ENCODE measurements at places on chromosomes 7 and 10.

DNA sequence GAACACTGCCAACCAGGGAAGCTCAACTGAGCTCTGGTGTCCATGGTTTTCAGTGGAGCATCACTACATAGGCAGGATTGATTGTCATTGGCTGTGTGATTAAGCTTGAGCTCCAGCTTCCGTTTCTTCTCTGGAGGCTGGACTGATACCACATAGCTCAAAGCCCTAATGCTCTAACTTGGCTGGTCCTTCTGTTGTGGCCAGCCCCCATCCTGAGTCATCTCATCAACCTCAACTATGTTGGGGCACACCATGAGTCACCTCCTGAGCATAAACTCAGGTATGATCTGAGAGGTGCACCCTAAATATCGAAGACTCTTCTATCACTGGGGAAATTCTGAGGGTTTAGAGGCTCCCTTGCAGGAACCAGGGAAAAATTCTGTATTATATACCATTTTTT lies 114.5 kb upstream of the INHBA start:
- DNase-seq = no peak

GRCh38 chr7:134685250-134685649 lies 38.6 kb downstream of the BPGM start:
- DNase-seq = peak; percentile 84

- no peak for DNase-seq
Measured at GRCh38 chr7:122397381-122397780, 92.8 kb upstream of the FEZF1 start.

- DNase-seq = no peak
Measured at GRCh38 chr7:35430547-35431153, 176.8 kb upstream of the TBX20 start.

GRCh38 chr7:134874407-134874806 lies 95.0 kb downstream of the CALD1 start:
- no peak for DNase-seq

DNA sequence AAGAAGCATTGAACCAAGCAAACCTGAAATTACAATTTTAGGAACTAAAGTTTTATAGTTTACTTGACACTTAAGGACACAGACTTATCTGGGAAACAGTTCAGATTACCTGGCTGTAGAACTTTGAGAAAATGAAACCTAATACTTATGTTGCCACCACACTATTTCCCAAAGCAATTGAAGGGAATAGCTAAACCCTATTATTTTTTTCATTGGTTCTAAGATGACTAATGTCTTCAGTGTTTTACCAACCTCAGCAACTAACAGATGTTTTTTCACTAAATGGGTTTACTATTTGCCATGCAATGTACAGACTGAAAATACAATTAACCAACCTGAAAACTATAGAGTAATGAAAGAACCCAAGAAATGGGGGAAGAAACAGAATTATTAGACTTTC lies 689.6 kb downstream of the SORCS1 start:
- no peak for DNase-seq

DNA sequence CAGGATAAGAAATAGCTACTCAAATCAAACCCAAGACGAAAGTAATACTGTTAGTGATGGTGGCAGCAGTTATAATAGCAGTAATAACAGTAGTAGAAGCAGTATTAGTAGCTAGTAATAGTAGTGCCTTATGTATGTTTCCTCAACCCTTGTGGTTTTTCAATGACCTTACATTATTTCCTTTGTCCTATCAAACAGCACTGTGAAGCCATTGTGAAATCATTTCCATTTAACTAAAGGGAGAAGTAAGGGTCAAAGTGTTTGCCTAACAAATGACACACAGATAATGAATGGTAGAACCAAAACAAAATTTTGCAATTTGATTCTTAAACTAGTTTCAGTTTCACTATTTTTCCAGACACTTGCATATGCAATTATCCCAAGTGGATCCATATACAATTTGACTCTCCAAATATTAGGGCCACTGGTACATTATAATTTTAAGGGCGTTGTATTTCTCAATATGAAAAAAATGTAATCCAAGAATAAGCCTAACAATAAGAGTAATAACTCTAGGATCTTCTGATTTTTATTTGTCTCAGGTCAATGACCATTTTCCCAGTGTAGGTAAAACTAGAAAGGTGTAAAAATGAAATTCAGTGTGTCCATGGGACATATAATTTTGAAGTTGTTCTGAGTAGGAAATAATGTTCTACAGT lies 33.7 kb upstream of the TMEM26 start:
- peak; percentile 64 for DNase-seq

GRCh38 chr10:62121187-62121530 lies 147.5 kb downstream of the RTKN2 start:
- DNase-seq = no peak

GRCh38 chr7:111633878-111634277 lies 71.6 kb upstream of the IMMP2L start:
- DNase-seq = no peak

DNA sequence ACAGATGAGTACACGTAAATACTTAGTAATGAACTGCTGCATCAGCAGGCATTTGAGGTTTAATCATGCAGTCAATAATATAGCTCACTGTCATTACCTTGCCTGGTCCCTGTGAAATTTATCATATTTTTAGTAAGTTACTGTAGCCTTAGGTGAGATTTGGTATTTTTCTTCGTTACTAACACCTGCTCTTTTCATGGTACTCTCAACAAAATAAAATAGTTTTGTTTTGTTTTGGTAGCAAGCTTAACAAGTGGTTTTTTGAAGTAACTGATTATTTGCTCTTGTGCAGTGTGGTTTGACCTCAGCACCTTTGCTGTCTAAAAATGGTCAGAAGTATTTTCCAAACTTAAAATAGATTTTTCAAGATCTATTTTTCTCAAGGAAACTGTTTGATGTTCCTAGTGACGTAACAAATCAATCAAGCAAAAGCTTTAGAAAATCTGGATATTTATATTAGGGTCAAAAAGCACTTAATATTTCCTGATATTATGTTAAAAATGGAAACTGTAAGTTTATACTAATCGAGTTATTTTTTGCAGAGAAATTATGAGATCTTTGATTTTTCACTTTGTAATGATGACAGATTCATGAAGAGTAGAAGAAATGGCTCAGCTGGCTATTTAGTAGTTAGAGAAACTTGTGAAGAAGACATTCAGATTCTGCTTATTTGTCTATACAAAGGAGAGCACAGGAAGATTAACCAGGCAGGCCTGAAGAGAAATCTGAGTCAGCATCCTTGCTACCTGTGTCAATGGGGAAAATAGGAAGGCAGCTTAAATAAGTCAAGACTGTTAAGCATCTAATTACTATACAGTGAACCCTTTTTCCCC lies 21.0 kb upstream of the RPA3 start:
- no peak for DNase-seq

- peak; percentile 61 for DNase-seq
Measured at GRCh38 chr7:155310425-155311114, 12.9 kb downstream of the INSIG1 start.

- no peak for DNase-seq
Measured at GRCh38 chr7:11754123-11754522, 77.9 kb downstream of the THSD7A start.

DNA sequence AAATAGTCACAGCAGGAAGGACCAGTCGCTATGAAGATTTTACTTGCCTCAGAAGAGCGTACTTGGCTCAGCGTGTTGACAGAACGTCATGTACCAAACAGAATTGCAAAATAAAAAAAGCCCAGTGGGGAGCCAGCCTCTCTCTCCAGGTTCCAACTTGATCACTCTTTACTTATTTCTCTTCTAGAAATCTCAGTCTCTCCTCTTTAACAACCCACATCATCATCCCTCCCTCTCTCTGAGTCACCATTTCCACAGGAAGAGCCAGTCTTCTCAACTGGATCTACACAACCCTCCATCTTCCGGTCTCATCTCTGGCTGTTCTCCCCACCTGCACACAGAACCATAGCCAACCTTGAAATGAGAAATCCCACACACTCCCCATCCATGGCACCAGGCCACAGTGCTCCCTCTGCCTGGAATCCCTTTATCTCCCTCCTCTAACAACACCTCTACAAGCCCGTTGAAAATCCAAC lies 718.3 kb downstream of the GRID1 start:
- DNase-seq = no peak

DNA sequence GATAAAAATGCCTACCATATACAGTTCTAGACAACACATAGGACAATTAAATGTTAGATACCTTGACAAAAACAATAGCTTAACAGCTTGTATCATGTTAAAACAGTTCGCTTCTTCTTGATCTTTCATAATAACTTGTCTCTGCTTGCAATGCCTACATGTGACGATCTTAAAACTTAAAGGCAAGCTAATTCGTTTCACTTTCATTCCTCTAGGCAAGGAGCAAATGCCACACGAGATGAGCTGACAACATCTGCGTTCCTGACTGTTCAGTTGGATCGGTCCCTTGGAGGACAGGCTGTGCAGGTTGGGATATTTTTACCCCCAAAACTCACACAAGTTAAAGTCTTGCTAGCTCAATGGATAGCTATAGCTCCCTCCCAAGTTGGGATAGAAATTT lies 51.6 kb upstream of the ARL4A start:
- peak; percentile 53 for DNase-seq

DNA sequence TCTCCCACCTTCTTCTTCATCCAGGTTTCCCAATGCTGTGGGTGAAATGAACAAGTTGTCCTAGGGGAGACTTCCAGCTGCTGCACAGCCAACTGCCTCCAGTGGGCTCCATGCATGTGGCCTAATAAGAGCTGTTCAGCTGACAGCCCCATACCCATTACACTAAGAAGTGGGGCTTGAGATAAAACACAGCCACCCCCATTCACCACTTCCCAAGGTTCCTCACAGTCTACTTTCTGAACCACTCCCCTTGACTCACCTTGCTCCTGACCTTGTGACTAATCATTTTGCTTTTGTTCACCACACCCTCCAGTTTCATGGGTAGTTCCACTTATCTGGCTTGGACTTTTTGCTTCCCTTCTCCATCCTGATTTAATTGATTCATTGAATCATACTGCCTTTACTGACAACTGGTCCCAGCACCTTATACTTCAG lies 119.3 kb downstream of the CABCOCO1 start:
- DNase-seq = no peak

DNA sequence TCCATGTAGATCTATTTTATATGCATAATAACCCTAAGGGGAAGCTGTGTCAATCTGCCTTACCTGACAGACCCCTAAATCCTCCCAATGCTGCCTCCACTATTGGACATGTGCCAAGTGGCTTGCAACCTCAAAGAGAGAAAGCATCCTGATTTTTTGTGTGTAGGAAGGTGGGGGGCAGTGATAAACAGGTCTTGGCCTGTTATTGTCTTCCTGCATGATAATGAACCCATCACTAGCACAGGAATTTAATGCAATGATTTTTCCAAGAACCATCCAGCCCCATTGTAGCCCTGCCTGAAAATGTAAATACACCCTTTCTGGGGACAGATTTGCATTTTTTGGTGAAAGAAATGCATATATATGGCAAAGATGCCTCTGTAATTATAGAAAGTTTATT lies 850.2 kb downstream of the LRMDA start:
- no peak for DNase-seq

- no peak for DNase-seq
Measured at GRCh38 chr7:44636041-44636584, 29.7 kb downstream of the OGDH start.

DNA sequence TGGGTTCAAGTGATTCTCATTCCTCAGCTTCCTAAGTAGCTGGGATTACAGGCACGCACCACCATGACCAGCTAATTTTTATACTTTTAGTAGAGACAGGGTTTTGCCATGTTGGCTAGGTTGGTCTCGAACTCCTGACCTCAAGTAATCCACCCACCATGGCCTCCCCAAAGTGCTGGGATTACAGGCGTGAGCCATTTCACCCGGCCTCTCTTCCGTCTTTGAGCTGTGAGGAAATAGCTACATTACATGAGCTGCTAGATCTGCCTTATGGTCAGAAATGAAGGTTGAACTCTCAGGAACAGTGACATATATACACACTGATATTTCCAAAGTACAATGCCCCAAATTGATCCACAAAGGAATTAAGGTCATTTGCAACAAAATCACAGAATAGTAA lies 2.4 kb downstream of the BLVRA start:
- DNase-seq = peak; percentile 48

- no peak for DNase-seq
Measured at GRCh38 chr7:128831178-128831993, 1.2 kb downstream of the FLNC start.

GRCh38 chr10:100518761-100519241 lies 860 bp downstream of the SEC31B start:
- peak; percentile 80 for DNase-seq

DNA sequence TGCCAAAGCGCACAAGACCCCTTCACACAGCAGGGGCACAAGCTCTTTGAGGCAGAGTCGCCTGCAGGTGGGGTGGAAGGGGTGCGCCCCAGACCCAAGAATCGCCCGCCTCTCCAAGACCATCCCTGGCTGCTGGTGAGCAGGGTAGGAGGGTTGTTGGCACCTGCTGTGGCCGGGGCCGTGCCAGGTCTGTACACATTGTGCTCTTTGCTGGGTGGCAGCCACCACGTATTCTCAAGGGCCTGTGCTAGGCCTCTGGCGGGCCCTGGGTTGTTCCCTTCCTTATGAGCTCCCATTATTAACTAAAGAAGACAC lies 84.4 kb downstream of the LHPP start:
- no peak for DNase-seq

DNA sequence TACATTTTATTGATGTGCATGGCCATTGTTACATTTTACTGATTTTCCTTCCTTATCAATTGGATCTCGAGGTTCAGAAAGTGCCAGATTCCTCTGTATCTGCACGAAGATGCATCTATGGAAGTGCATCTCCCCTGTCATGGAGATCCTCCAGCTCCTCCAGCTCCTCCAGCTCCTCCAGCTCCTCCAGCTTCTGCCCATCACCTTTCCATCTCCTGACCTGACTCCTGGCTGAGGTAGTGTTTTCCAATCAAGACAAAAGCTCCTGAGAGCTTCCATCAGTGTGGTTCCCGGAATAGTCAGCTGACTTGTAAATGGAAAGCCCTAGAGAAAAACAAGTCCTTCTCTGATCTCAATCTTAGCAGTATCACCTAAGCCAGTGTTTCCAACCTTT lies 90.8 kb upstream of the KLF6 start:
- no peak for DNase-seq

GRCh38 chr7:98278936-98279335 lies 2.5 kb upstream of the BRI3 start:
- DNase-seq = no peak

GRCh38 chr10:89206402-89207180 lies 526 bp downstream of the CH25H start:
- peak; percentile 17 for DNase-seq

DNA sequence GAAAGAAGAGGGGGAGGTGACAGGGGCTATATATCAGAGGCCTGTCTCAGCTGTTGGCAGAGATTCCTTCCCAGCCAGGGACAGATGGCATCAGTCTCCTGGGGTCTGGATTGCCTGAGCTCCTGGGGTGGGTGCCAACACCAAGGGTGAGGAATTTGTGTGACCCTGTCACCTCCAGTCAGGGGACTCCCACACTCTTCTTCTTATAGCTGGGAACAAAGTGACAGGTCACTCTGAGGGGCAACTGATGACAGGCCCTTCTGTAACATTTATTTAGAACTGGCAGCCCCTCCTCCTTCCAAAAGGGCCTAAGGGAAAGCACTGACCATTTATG lies 53.7 kb upstream of the DUSP5 start:
- DNase-seq = no peak

GRCh38 chr10:7532723-7533498 lies 122.1 kb upstream of the SFMBT2 start:
- no peak for DNase-seq

All from suppressor macrophage treated with lipopolysaccharide for 1 hour (primary cell).